ENCODE measurements at places on chromosomes 2 and 18. TPM values are rescaled to one million over a fixed set of nuclear protein-coding genes. Genes with fewer than 3 reads are reported as not detected.
A peak's percentile ranks its signal among the peaks of the same experiment; 100 is the strongest.

TNFRSF11A gene
- total RNA-seq, result 1.5 TPM

- H3K4me3 ChIP-seq, result no peak overlapping the region
- peaks cover 9% of the 10 kb centered on the region for H3K4me1 ChIP-seq
- peaks cover 14% of the 10 kb centered on the region for H3K36me3 ChIP-seq
- DNase-seq, result no peak
Observed at GRCh38 chr2:20242727-20243377, 17.9 kb upstream of the SDC1 start.

DNA sequence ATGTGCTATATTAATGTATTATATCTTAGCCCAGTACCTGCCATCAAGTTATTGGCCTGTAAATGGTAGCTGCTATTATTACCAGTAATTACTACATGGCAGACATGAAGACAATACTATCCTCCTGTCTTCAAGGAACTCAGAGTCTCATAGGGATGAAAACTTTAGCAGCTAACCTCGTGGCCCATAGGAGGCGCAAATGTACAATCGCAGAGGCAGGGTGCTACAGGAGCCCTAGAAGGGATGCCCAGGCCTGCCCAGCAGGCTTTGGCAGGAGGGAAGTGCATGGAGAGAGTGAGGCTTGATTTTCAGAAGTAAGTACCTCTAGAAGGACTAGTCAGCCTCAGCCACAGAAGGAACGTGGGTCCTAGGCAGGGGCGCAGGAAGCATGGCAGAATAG is 44.7 kb upstream of the KIDINS220 start:
- H3K4me3 ChIP-seq, result no peak overlapping the region
- H3K4me1 ChIP-seq, result no peaks in the 10 kb centered on the region
- H3K27ac ChIP-seq, result no peak overlapping the region
- no peaks in the 10 kb centered on the region for H3K36me3 ChIP-seq

RESP18 gene
- not detected for total RNA-seq

- H3K36me3 ChIP-seq, result no peaks in the 10 kb centered on the region
- DNase-seq, result no peak
- no peaks in the 10 kb centered on the region for H3K27me3 ChIP-seq
- peak overlapping the region; percentile 57 for H3K27ac ChIP-seq
- H3K4me3 ChIP-seq, result no peak overlapping the region
- H3K4me1 ChIP-seq, result peaks cover 51% of the 10 kb centered on the region
Observed at GRCh38 chr2:38146275-38146906, 70.4 kb upstream of the CYP1B1 start.

DNA sequence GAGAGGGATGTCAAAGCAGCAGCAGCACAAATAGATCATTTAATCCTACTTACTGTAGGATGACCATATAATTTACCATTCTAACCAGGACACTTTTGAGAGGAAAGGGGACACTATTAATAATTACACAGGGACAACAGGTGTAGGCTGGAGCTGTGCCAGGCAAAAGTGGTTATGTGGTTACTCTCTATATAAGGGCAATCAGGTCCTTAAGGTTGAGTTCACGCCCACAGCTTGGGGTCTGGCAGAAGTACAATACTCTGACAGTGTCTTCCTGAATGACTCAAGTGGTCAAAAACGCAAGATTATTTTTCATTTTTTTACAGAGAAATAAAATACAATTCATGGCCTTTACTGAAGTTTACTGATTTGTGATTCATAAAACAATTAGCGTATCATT is 2.8 kb downstream of the PREPL start:
- peaks cover 38% of the 10 kb centered on the region for H3K4me1 ChIP-seq
- H3K27ac ChIP-seq, result no peak overlapping the region
- H3K27me3 ChIP-seq, result no peaks in the 10 kb centered on the region
- DNase-seq, result no peak

- H3K4me1 ChIP-seq, result no peaks in the 10 kb centered on the region
- DNase-seq, result no peak
- peaks cover 95% of the 10 kb centered on the region for H3K36me3 ChIP-seq
- H3K4me3 ChIP-seq, result no peak overlapping the region
Observed at GRCh38 chr2:199940373-199940772, 14.9 kb downstream of the TYW5 start.

DNA sequence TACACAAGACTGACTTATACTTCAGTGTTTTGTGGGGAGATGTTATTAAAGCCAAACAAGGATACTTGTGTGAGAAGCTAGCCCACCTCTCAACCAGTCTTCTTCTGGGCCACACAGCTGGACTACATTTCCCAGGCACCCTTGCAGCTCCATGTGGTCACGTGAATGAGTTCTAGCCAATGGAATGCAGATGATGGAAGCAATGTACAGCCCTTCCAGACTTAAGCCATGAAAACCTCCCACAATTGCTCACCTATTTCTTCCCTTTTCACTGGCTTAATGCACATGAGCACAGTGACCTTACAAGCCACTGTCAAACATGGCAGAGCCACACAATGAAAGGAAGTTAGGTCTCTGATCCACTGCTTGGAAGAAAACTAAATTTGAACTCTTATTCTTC is 20.4 kb upstream of the FEZ2 start:
- no peak overlapping the region for H3K4me3 ChIP-seq
- no peaks in the 10 kb centered on the region for H3K4me1 ChIP-seq
- no peaks in the 10 kb centered on the region for H3K27me3 ChIP-seq
- DNase-seq, result no peak

GPR39 gene
- not detected for total RNA-seq

DNA sequence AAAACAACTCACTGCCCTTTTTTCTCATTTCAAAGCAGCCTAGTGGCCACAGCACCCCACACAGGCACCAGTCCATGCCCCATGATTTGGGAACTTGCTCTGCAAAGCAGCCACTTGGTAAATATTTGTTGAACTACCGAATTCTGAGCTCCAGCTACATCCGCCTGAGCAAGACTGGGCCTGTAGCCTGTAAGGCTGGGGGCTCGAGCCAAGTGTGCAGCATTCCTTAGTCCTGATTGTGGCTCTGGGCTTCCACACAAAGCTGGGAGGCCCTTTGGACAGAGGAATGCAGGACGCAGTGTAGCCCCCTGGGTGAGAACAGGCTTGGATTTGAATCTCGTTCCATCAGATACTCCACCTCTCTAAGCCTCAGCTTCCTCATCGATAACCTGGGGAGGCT is 88.4 kb downstream of the ACTR2 start:
- no peak overlapping the region for H3K27ac ChIP-seq
- H3K27me3 ChIP-seq, result no peaks in the 10 kb centered on the region
- no peak for DNase-seq
- no peak overlapping the region for H3K4me3 ChIP-seq

- H3K36me3 ChIP-seq, result peaks cover 35% of the 10 kb centered on the region
- peak overlapping the region; percentile 69 for H3K4me3 ChIP-seq
- DNase-seq, result no peak
- H3K27me3 ChIP-seq, result no peaks in the 10 kb centered on the region
- peak overlapping the region; percentile 84 for H3K27ac ChIP-seq
Observed at GRCh38 chr2:219218217-219218731, 484 bp downstream of the ABCB6 start.

- DNase-seq, result no peak
- H3K36me3 ChIP-seq, result no peaks in the 10 kb centered on the region
- H3K4me3 ChIP-seq, result no peak overlapping the region
- no peaks in the 10 kb centered on the region for H3K27me3 ChIP-seq
Observed at GRCh38 chr2:184815824-184816223, 217.5 kb downstream of the ZNF804A start.
